NCI-H1417 (cell line): ENCODE measurements at places on chromosomes 6 and 20.
A peak's percentile ranks its signal among the peaks of the same experiment; 100 is the strongest.

DNA sequence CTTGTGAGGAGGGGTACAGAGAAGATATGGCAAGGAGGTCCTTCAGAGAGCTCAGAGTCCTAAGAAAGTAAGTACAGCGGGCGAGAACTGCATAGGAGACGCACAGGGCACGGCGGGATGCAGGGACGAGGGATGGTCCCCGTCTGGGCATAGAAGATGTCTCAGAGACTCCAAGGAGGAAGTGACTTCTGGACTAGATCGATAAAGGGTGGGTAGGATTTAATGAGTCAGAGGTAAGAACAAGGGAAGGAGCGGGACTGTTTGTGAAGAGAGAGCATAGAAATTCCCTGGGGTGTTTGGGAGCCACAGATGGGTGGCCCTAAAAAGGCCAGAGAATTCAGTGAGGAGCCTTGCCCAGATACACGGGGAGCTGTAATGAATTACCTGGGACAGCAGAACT, 69.1 kb downstream of the FAM120B start:
- DNase-seq: no peak

DNA sequence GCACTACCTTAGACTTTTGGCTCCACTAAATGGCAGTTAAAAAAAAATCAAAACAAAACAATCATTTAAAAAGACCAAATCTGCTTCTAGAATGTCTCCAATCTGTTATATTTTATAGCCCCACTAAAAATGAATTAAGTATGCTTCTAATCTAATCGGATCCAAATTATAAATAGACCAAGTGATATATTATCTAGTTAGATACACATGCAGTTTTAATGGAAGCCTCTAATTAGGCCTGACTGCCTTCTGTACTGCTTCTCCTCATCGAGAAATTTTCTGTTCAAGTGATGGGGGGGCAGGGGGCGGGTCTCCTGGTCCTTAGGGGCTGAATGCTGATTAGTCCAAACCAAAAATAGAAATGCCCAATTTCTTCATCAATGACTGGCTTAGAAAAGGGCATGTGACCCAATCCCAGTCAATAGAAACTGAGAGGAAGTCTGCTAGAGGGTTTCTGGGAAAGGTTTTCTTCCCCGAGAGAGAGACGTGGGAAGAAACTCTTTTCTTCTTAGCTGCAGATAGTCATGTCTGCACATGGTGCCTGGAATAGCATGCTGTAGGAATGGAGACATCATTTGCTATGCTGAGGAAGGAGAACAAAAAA, 6.9 kb downstream of the SESN1 start:
- DNase-seq: peak; percentile 67

DNA sequence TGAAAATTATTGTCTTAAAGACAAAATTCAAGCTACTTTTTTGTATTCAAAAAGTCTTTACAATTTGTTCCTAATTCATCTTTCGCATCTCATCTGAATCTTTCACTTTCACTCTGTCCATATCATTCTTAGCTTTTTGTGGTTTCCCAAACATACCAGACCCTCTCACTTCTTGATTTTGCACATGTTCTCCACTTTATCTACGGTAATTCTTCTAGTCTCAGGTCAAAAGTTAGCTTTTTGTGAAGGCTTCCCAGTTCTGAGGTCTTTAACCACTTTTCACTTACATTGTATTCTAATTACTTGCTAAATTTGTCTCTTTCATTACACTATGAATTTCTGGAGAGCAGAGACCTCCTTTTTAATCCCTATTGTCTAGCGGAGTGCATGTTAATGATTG, 34.6 kb upstream of the EPHA7 start:
- no peak for DNase-seq

- no peak for DNase-seq
Measured at GRCh38 chr6:167572841-167573271, 248.0 kb downstream of the TTLL2 start.

GRCh38 chr6:40606981-40607380, 19.8 kb upstream of the LRFN2 start:
- no peak for DNase-seq

GRCh38 chr6:29502181-29502580, 14.4 kb upstream of the MAS1L start:
- DNase-seq: no peak

DNA sequence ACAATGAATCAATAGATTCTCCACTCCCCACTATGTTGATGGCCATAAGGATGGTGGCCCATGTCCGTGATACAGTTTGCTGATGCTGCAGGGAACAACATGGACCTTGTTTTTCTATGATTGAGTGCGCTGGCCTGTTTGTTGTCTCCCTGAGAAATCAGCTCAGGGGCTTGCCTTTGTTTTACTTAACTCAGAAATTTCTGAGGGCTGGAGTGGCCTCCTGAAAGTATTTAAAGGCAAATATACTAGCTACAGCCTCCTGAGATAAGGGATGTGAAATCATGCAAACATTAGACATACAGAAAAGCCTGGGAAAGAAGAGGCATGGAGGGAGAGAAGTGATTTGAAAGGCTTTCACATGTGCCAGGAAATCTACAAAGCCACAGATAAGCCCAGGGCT, 170.3 kb upstream of the FLRT3 start:
- no peak for DNase-seq

DNA sequence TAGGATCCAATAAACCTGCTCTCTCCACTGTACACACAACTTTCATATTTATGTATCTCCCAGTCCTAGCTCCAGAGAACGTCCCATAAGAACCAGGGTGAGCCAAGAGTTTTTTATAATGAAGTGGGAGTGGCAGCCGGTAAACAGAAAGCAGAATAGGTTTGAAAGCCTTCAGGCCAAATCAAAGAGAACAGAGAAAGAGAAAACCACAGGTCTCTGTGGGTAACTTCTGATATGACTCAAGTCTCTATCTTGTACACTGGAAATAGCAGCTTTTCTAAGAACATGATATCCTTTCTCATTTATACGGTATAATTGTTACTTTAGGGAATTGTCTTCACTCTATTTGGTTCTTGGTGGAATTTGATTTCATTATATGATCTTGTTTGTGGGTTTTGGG, 273.6 kb downstream of the PACRG start:
- DNase-seq: no peak

GRCh38 chr6:14464055-14464454, 346.5 kb downstream of the CD83 start:
- no peak for DNase-seq

DNA sequence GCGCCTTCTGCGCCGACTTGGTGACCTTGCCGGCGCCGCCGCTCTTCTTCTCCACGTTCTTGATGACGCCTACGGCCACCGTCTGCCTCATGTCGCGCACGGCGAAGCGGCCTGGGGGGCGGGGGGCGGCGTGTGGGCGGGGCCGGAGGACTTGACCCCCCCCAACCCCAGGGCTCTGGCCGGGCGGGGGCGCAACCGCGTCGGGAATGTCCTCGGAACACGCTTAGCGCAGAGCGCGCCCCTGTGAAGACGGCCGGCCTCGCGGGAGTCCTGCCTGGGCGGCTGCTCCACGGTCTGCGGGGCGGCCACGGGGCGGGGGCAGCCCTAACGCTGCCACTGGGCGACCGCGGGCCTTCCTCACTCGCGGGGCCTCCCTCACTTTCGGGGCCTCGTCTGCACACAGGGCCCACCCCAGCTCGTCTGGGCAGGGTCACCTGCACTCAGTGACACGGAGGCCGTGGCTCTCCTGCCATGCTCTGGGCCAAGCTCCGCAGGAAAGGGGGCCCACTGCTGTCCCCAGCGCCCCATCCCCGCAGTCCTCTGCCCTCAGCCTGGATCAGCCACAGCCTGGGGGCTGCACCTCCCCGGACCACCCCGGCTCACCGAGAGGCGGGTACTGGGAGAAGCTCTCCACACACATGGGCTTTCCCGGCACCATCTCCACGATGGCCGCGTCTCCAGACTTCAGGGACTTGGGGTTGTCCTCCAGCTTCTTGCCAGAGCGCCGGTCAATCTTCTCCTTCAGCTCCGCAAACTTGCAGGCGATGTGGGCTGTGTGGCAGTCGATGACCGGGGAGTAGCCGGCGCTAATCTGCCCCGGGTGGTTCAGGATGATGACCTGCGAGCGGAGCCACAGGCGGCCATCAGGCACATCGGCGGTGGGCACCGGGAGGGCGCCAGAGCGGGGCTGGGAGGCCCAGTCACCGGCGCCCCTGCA, 10.3 kb downstream of the EEF1A2 start:
- DNase-seq: no peak

GRCh38 chr6:113315165-113315564, 542.0 kb upstream of the MARCKS start:
- DNase-seq: no peak

- no peak for DNase-seq
Measured at GRCh38 chr6:128993166-128993565, 110.2 kb downstream of the LAMA2 start.

DNA sequence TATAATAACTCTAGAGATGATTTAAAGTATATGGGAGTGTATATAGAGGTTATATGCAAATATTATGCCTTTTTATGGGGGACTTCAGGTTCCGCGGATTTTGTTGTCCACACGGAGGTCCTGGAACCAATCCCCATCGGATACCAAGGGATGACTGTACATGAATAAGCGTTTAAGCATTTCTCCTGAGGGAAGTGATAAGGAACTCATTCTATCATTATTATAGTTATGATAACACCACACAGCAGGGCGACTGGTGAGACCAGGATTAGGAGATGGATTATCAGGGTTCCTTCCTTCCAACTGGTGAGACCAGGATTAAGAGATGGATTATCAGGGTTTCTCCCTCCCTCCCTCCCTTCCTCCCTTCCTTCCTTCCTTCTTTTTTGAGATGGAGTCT, 6.6 kb downstream of the ECI2 start:
- no peak for DNase-seq

GRCh38 chr6:49336514-49337131, 126.4 kb downstream of the MMUT start:
- no peak for DNase-seq

DNA sequence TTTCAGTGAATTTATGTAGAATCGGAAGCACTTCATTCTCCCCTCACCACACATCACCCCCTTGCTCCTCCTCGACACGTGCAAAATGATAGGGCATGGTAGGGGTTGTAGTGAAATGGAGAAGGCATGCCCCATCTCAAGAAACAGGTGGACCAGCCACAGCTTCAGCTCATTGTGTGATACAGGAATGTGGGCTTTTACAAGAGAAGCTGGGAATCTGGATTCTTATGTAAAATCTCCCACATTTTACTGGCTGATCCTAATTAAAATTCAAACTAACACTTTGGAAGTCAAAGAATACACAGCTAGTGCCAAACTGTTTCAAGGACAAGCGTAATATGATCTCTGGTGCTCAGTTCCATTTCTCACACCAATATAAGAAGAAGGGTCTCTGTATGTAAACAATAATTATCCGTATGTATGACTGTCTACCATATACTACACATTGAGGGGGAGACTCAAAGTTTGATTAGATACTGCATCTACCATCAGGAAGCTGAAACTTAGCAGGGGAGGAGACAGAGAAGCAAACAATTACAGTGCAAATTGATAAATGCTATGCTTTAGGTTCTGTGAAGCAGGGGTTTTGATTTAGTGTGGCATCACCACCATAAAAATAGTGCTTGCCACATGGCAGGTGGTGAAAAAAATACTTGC, 24.3 kb upstream of the KIAA0408 start:
- no peak for DNase-seq

GRCh38 chr6:26233649-26234420, 131.2 kb upstream of the BTN3A2 start:
- peak; percentile 79 for DNase-seq

DNA sequence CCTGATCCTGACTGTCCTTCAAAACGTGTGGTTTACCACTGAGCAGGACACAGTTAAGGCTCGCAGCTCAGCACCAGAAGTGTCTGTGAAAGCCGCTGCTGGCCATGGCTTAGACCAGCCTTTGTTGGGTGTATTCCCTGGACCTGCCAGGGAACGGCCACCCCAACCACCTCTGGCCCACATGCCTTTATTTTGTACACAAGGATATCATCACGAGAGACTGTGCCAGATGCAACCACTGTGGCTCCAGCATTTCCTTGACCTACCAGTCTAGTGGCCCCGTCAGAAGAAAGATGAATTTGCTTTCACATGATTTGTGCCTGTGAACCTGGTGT, 49.2 kb upstream of the FOXQ1 start:
- no peak for DNase-seq
